ENCODE measurements at places on chromosomes 11 and 22.

DNA sequence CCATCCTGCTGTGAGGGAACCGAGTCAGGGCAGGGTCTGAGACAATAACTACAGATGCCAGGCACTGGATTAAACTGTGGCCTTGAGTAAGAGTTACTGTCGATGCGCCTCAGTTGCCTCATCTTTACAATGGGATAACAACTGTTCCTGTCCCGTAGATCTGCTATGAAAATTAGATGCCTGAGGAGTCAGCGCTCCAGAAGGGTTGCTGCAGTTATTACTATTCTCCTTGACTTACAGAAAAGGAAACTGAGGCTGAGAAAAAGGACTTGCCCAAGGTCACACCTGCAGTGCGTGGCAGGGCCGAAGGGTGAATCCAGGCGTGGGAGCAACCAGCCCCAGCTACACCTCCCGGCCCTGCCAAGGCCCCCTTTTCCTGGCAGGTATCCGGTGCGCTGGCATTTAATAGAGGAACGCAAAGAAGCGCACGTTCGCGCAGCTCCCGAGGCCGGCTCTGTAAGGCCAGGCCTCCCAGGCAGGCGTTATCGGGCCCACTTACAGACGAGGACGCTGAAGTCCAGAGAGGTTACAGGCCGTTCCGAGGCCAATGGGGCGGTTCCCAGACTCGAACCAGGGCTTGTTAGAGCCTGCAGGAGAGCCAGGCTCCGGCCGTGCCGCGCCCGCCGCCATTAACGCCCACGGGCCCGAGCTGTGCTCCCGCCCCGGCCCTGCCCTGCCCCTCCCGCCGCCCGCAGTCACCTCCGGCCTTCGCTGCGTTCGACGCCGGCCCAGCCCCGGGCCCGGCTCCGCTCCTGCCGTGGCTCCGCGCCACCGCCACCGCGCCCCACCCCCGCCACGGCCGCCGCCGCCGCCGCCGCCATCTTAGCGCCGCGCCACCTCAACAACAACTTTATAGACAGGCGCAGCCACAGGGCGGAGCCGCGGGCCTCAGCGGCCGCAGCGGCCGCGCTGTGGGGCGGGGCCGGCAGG lies at the start of gene C11orf68:
Gene C11orf68 (minus strand): TSS at position 852 of the 930 bp plus-strand sequence. CDS start 31 bp downstream, at position 821.
- DNase-seq, result no peak

DNA sequence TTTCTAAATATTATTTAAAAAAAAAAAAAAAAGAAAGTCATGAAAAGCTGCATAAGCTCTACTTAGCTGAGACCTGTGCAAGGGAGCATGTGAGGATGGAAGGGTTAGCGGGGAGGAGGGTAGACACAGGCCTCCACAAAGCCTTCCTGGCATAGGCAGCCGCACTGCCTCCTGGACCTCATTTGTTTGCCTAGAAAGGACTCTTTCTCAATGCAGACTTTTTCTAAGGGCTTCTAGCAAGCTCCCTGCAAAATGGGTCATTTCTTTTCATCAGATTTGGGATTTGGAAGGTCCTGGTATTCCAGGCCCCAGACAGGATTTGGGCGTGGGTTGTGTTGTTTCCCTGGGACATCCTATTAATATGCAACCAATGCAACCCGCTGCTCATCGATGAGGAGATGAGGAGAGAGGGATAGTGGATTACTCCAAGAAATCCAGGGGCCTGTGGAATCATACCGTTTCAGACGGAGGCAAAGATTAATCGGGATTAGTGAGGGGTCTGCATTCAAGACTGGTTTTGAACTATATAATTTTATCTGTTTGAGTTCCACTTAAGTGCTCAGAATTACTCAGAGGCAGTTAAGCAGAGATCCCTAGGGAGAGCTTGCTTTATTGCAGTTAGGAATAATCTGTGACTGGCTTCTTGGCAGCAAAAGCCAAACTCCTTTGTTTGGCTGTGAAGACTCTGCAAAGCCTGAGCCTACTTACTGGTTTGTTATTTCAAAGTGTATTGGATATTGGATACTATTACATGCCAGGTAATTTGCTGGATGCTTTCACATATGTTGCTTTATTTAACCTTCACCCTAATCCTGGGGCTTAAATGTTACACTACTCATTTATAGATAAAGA lies 106.9 kb upstream of the NAV2 start:
- DNase-seq, result no peak

DNA sequence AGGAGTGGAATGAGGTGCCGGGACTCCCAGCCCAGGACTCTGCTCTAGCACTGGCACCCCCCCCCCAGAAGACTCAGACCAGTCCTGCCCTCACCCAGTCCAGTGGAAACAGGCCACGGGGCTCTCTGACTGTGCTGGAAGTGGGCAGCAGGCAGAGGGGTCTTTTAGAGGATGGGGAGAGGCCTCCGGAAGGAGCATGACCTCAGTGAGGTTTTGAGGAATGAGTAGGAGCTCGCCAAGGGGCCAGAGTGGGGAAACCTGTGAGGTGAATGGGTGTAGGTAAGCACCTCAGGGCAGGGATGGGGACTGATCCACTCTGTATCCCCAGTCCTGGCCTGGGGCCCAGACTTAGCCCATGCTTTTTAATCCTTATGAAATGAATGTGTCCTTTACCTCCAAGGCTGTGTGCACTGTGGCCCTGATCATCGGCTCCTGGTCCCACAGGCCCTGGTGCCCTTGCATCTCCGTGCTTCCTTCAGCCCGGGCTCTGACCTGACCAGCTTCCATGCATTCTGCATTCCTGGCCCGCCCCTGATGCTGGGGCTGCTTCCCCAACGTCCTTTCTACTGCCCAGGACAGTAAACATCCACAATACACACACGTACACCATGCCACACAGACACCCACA lies 24.4 kb upstream of the RFPL3 start:
- no peak for DNase-seq

DNA sequence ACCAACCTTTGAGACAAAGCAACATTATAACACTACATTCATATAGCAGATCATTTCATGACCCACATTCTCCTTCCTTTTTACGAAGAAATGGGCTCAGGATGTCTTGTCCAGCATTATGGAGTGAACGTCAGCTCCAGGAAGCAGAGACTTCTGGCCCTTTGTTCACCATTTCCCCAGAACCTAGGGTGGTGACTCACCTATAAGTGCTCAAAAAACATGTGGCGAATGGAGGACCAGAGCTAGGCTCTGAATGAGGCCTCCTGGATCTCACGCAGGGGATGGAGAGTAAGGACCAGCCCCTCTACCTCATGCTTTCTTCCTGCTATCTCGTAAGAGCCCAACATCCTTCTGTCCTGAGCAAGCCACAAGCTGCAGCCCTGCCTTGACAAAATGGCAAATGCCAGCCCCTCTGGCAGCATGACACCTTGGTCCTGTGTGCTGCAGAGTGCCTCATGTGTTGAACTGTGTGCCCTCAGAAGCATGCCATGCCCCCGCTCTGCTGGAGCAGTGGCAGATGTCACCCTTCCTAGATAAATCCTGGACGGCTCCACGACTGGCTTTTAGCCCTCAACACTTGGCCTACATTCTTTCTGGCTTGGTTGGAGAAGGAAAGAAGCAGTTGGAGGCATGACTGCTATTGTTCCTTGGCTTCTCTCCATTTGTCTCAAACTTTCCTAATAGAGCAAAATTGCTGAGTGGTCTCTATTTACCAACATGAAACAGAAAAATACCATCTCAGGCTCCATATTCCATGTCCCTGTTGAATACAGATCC lies 6.5 kb upstream of the ST3GAL4 start:
- no peak for DNase-seq

- no peak for DNase-seq
Measured at GRCh38 chr11:67264877-67265632, 1.2 kb upstream of the GRK2 start.

DNA sequence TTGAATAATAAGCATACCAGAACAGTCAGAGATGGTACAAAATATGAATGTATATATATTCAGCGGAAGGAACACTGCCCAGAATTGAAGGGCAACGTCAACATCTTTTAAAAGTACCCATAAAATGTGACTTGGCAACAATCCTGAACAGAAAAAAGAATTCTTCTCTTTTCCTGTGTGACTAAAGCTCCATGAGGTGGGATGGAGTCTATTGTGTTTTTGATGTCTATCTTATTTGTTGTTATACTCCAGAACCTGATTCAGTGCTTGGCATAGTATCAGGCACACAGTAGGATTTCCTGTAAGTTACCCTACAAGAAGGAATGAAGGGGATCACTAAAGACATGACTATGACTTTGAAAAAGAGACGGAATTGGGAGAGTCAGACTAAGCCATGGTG lies 10.3 kb downstream of the LDLRAD3 start:
- DNase-seq, result no peak

- DNase-seq, result no peak
Measured at GRCh38 chr11:42251984-42252383, 792.5 kb upstream of the LRRC4C start.

DNA sequence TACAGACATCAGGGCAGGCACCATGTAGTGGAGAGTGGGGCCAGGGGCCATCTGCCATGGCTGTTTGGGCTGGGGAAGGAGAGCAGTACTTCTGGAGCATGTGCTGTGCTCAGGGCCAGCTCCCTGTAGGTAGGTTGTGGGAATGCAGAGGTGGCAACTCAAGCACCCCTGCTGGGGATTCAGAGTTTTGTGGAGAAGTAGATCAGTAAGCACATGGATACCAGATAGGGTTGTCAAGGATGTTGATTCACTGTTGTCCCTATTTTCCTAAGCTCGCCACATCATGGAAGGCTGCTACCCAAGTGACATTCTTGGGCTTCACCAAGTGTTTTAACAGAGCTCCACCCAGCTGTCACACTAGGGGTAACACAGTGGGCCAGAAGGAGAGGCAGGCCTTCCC lies 67.2 kb downstream of the BMAL1 start:
- no peak for DNase-seq

DNA sequence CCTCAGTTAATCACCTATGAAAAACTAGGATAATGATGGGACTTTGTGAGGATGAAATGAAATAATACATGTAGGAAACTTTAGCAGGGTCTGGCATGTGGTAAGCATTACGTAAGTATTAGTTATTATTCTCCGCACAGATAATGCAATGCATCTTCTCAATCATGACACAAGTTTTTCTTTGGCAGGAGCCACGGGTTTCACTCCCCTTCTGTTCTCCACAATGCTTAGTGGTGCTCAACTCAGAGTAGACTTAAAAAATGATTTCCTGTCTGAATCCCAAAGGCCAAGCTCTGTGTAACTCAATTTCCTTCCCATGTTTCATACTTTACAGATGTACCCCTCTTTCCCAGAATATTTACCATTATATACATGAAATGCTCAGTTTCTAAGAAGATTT lies 82.9 kb downstream of the CCDC34 start:
- no peak for DNase-seq

DNA sequence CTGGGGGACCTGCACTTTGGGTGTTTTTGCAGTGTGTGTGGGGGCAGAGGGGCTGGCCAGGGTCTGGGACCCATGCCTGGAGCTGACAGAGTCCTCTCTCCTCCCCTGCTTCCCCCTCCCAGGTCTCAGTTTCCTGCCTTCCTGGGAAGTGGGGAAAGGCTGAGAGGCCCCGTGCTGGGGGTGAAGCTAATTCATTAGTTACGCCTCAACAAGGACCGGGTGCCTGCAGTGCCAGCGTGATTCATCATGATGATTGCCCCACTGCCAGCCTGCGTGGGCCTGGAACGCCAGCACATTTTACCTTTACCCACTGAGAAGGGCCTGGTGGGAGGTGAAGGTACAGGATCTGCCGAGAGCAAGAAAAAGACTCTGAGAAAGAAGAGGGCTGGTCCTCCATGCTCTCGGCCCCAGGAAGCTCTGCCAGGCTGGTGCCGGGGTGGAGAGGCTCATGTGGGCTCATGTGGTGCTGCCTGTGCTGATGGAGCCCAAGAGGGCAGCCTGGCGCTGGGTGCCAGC lies 2.9 kb upstream of the LRRC10B start:
- no peak for DNase-seq

GRCh38 chr11:129119036-129119435 lies 73.1 kb downstream of the ARHGAP32 start:
- no peak for DNase-seq

DNA sequence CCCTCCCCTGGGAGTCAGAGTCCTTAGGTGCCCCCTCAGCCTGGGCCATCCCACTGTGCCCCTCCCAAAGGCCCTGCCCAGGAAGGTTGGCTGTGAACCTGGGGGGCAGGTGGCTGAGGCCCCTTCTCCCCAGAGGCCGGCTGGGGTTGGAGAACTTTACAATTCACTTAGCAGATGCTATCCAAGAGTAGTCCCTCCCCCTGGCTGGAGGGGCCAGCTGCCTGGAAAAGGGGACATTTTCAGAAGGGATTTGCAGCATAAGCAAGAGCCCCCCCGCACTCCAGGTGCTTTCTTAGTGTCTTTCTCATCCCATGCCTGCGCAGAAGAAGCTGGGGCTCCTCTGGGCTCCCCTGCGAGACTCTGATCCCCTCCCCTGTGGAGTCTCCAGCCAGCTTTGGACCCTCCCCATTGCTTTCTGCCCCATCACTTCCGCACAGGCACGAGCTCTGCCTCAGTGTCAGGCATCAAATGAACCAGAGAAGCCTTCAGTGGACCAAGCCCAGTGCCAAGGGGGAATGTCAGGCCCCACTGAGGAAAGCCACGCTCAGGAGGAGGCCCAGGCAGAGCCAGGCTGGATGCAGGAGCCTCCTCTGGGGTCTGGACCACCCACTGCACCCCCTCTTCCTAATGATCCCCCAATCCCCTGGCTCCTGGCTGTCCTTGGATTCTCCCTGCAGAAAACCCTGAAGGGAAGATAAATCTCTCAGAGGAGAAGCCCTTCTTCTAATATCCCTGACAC lies 3.7 kb downstream of the SSTR3 start:
- no peak for DNase-seq

GRCh38 chr11:79363256-79363655 lies 77.6 kb downstream of the TENM4 start:
- no peak for DNase-seq
